ENCODE measurements at places on chromosomes 2 and 18. TPM values are rescaled to one million over a fixed set of nuclear protein-coding genes. Genes with fewer than 3 reads are reported as not detected.

- no peak for DNase-seq
These were observed 36.2 kb downstream of the HAT1 start for GRCh38 chr2:171958475-171958874.

- peak; percentile 45 for DNase-seq
These were observed 107.3 kb downstream of the MYO1B start for GRCh38 chr2:191352536-191352935.

GRCh38 chr2:68767031-68767961, 32.7 kb downstream of the ARHGAP25 start:
- no peak for DNase-seq

GRCh38 chr2:173432049-173432754, 77.5 kb downstream of the CDCA7 start:
- DNase-seq, result no peak

GRCh38 chr2:147826278-147827087, 18.3 kb upstream of the ACVR2A start:
- no peak for DNase-seq

- peak; percentile 55 for DNase-seq
These were observed 790 bp upstream of the ACAA2 start for GRCh38 chr18:49814147-49814499.

DNA sequence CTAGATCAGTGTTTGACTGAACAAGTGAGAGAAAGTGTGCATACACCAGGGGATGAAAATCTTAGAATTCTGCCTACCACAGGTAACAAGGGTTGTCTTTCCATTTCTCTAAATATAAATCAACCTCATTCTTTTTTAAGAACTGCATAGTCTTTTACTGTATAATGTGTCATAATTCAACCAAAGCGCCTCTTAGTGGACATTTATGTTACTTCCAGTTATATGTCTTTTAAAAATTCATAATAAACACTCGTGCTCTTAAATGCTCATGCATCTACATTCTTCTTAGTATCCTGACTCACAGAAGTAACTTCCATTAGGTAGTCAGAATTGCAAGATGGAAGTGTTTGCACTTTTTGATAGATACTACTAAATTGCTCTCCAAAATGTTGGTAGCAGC, 76.2 kb downstream of the CHRNA1 start:
- DNase-seq, result peak; percentile 62

GRCh38 chr2:200578778-200579177, 7.0 kb upstream of the AOX1 start:
- DNase-seq, result peak; percentile 42

DNA sequence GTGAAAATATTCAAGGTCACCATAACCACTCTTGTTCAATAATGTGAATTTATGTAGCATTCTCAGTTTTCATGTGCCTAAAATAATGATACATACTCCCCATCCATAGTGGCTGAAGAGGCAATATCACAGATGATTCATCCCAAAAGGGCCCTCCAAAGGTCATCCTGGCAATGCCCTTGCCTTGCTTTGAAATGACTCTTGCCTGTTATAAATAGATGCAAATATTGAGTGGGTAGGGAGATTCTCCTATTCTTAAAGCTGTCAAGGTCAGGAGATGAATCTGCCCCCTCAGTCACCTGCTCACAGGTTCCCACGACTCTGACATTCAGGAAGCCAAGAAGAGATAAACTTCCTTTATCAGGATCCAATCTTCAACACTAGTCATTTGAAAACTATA, 490.5 kb downstream of the TNS1 start:
- peak; percentile 22 for DNase-seq

DNA sequence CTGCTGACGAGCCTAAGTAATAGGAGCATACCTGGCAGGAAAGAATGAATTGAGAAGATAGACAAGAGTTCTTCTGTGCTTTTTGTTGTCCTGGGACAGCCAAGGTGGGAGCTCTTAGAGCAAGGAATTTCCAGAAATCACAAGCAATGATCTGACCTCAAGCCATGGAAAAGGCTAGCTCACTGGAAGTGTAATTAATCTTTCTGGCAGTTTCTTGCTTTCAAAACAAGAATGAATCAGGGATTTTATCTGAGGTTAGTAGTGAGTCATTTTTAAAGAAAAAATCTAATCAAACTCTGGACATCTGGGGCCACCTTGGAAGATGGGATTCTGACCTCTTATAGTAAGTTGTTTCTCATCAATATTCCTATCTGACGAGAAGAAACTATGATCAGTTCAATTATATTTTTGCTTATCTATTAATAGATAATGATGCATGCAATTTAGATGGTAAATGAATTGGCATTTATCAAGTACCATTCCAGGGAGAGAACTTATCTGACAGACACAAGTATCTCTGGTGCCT, 98.0 kb downstream of the ADCYAP1 start:
- DNase-seq, result peak; percentile 92

DNA sequence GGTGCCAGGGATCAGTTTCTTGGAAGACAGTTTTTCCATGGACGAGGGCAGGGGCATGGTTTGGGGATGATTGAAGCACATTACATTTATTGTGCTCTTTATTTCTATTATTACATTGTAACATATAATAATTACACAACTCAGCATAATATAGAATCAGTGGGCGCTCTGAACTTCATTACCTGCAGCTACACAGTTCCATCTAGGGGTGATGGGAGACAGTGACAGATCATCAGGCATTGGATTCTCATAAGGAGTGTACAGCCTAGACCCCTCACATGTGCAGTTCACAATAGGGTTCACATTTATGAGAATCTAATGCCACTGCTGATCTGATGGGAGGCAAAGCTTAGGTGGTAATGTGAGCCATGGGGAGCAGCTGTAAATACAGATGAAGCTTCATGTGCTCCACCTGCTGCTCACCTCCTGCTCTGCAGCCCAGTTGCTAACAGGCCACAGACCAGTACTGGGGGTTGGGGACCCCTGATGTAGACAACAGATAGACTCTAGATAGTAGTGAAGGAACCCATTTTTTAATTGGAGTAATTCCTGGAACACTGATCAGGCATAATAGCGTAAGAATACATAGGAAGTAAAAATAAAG, 41.5 kb upstream of the MC4R start:
- DNase-seq, result peak; percentile 28

- no peak for DNase-seq
These were observed 936.2 kb downstream of the DSC3 start for GRCh38 chr18:30106356-30106755.

GRCh38 chr2:144217853-144218633, 301.9 kb downstream of the ZEB2 start:
- no peak for DNase-seq

DNA sequence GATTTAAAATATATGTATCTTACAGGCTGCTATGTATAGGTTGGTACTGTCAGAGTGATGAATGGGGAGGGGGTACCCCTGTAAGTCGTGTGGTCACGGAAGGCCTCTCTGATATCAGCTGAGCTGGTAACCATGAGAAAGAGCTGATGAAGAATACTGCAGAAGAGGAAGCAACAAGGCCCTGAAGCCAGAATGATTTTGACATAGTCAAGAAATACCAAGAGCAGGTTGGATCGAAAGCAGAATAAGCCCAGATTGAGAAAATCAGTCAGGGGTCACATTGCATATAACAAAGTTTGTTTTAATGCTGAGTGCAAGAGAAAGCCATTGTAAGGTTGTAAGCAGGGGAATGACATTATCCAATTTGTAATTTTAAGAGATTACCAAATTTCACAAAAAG, 57.3 kb downstream of the UNC50 start:
- DNase-seq, result no peak

DNA sequence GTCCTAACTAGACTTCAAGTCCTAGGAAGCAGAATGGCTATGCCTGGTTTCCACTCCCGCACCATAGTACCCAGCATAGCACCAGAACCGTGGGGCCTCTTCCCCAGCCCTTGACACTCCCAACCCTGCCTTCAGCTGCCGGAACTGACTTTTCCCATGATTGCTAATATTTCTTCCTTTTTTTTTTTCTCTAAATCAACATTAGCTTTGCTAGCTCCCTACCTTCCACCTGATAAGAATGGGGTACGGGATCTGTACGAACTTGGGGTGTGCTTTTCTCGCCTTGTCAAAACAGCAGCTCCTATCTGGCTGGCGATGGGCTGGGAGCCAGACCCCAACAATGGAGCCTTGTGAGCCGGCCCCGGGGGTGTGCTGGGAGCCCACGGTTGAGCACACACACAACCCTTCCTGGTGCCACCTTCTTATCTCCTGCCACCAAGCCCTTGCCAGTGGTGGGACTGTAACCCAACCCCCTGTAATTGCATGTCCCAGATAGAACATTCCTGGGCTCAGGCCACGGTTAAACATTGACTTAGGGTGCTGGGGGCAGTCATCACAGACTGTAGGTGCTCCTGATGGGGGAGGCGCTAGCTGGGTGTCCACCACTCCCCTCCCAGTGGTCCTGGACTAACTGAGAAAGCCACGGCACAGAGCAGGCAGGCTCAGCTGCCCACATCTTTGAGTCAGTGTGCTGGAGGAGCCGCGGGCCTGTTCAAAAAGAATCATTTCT, 213.0 kb upstream of the HAAO start:
- no peak for DNase-seq

DNA sequence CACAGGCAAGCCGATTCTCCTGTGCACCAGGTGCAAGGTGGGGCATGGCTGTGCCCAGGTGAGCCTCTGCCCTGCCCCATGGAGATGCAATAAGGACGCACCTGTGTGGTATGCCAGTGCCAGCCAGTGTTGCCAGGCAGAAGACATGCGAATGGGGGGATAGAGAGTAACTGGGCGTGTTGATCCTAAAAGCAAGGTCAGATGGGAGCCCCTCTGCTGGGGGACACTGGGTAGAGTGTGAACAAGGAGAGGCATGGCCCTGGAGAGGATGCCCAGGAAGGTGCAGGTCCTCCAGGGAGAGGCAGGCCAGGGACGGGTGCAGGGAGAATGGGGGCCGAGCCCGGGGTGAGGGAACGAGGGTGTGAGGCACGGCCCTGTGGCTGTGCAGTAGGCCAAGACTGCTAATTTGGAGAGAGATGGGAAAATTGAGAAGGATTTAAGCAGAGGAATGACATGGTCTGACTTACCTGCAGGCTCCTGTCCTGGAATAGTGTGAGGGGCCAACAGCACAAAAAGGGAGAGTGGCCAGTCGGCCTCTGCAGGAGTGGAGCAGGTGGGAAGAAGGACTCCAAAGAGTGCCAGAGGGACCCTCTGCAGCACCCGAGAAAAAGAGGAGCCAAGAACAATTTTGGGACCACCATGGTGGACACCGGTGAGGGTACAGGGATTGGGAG, 690.4 kb upstream of the HS6ST1 start:
- no peak for DNase-seq

GRCh38 chr2:46989491-46990230, 74.1 kb upstream of the MCFD2 start:
- DNase-seq, result no peak

DNA sequence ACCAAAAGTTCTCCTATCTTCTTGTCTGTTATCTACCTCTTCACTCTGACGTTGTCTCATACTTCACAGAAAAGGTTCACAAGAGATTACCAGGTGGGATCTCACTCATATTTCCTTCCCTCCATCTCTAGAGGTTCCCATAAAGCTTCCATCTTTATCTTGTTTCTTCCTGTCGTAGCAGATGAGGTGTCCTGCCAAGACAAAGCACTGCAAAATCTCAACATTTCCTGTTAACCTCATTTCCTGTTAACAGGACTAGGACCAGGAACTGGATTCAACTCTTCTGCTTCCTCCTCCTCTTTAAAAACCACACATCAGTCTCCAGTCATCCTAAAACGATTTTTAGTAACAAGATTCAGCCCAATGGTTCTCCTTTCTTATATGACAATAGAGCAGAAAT, 512.8 kb upstream of the NRP2 start:
- DNase-seq, result peak; percentile 17

GRCh38 chr2:209113026-209113425, 310.8 kb upstream of the MAP2 start:
- DNase-seq, result no peak

DNA sequence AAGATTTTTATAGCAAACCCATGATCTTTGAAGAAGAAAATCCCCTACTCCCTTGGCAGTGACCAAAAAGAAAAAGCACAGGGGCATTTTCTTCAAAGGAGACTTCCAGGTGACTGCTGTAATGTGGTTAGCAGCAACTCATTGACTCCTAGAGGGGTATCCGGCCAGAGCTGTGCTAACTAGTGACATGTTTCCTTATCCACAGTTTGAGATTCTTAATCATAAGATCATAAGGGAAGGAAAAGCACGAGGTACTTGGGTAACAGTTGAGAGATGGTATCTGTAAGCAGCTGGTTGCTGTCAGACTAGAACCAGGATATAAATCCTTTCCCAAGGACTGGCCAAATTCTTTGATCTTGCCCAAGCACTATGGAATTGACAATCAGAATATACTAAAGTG, 124.7 kb downstream of the MREG start:
- peak; percentile 81 for DNase-seq

DNA sequence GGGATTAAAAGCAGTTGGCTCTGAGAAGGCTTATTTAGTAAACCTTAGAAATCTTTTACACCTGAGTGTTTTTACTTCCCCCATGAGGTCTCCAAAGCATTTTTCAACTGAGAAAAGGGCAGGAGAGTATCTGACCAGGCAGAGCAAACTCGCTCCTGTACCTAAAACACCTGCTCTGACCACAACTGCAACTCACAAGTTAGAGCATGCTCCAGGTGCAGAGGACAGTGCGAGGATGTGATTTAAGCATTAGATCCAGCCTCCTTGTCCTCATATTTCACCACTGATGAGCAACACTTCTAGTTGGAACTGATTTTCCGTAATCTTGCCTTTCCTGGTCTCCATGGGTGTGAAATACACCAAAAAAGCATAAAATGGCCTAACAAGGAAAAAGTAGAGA, 34.5 kb upstream of the TBC1D8 start:
- no peak for DNase-seq

- no peak for DNase-seq
These were observed 1307.8 kb upstream of the TMEFF2 start for GRCh38 chr2:193502363-193503035.

DNA sequence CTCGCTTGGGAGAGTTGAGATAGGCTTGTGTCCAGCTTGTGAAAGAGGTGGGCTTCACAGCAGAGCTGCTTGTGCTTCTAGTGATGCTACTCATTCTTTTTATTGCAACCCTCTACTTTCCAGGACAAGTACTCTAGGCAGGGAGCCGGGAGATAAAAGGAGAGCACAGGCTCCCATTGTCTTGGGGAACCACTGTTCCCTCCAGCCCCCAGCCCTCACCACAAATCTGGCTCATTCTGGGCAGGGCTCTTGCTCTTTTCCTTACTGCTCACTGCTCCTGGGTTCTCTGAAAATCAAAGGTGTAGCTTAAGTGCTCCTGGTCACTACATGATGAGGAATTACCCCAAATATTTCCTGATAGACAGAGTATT, 81.4 kb downstream of the CABYR start:
- DNase-seq, result no peak

NCKAP5 gene
- total RNA-seq, result under 0.01 TPM

VWA3B gene
- not detected for total RNA-seq

ST6GAL2 gene
- under 0.01 TPM for total RNA-seq

SLC19A3 gene
- not detected for total RNA-seq

ASXL3 gene
- total RNA-seq, result 0.22 TPM

SLC16A14 gene
- total RNA-seq, result under 0.01 TPM

ALPP gene
- not detected for total RNA-seq

ABCG5 gene
- total RNA-seq, result not detected

HOXD9 gene
- 23.8 TPM for total RNA-seq

CCDC148 gene
- total RNA-seq, result 0.20 TPM

UGT1A3 gene
- not detected for total RNA-seq

SRD5A2 gene
- total RNA-seq, result not detected

ADGRF3 gene
- total RNA-seq, result under 0.01 TPM

MAP3K19 gene
- total RNA-seq, result not detected

BCL11A gene
- total RNA-seq, result 0.65 TPM

POTEF gene
- total RNA-seq, result 0.22 TPM

FAM110C gene
- under 0.01 TPM for total RNA-seq

COQ10B gene
- 19.0 TPM for total RNA-seq

ZNF2 gene
- total RNA-seq, result 4.6 TPM

UGT1A9 gene
- not detected for total RNA-seq
